T-helper 1 cell (primary cell): ENCODE measurements at places on chromosomes 5 and 9.

GRCh38 chr9:109708451-109708945, 71.5 kb upstream of the PALM2AKAP2 start:
- no peak for DNase-seq

GRCh38 chr5:179345433-179346321, at the start of gene ADAMTS2:
ADAMTS2 (minus strand) TSS chr5:179345461; CDS start chr5:179345328, 133 bp downstream.
- no peak for DNase-seq

DNA sequence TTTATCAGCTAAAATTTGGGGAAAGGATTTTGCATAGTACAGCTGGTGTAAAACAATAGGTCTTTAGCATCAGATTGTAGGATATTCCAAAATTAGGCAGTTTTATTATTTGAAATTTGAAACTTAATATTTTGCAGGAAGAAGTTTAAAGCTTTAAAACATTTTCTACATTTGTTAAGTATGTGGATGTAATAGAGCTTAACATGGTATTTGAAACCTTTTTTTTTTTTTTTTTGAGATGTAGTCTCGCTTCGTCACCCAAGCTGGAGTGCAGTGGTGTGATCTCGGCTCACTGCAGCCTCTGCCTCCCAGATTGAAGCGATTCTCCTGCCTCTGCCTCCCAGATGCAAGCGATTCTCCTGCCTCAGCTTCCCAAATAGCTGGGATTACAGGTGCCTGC, 2.9 kb downstream of the DENND4C start:
- DNase-seq = no peak

DNA sequence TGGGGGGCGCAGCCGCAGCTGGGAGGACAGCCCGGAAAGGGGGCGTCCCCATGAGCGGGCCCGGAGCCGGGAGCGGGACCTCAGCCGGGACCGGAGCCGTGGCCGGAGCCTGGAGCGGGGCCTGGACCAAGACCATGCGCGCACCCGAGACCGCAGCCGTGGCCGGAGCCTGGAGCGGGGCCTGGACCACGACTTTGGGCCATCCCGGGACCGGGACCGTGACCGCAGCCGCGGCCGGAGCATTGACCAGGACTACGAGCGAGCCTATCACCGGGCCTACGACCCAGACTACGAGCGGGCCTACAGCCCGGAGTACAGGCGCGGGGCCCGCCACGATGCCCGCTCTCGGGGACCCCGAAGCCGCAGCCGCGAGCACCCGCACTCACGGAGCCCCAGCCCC, 47.0 kb downstream of the TJP2 start:
- DNase-seq = no peak

DNA sequence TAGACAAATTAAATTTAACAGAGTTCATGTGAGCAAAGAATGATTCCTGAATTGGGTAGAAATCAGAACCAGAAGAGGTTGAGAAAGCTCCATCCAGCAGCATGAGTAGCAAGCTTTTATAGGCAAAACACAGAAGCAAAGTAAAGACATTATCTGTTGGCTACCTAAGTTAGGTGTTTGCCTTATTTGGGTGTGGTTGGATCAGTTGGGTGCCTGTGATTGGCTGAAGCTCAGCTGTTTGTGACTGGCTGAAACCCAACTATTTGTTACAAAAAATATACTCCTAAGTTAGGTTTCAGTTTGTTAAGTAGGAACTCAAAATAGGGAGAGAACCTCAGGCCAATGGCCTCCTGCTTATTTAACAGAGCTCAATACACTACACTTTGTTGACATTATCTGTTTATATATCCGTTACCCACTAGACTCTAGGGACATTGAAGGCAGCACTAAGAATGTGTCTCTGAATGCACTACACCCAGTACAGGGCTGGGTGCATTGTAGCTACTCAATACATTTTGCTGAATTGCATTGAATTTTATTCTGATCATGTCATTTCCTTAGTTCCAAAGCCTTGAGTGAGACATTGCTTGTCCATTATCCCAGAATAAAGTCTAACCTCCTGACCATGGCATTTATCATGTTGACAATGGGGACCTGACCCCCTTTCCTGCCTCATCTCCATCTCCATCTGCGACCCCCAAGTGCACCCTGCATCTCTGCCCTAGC, 98.7 kb downstream of the CCDC192 start:
- DNase-seq = no peak

- DNase-seq = no peak
These were observed 138.0 kb downstream of the NUDT12 start for GRCh38 chr5:103424453-103425205.

DNA sequence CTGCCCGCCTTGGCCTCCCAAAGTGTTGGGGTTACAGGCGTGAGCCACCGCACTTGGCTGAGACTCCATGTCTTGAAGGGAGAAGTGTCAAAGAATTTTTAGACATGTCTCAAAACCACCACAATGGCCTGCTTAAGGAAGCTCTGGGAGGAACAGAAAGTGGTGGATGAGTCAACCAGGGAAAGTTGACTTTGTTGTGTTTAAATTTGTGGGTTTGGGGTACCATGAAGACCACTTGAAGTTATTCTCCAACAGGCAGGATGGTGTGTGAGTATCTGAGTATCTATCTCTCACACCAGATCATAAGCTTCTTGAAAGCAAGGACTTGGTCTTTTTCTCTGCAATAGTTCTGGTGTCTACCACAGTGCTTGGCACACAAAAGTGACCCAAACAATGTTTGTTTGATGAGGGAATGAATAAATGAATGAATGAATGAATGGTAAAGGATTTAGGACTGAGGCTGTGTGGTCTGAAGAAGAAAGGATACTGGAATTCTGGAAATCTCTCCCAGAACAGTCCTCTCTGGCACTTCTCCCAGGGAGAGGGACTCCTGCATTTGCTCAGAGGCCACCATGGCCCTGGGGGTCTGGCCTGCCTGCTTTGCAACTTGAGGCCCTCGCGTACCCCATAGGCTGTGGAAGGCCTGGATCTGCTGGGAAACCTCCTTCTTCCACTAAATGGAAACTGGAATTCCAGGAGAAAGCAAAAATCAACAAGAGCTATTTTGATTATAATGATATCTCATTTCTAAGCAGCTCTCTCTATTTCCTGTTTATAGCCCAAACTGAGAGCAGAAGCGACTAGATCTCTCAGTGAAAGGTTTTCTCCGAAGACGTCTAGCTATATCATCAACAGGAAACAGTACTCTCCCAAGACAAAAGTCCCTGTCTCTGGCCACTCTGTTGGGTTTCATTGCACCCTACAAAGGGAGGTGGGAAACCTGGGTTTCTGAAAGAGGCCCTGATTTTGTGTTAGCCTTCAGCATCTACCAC, 187.9 kb downstream of the PALM2AKAP2 start:
- DNase-seq = no peak

DNA sequence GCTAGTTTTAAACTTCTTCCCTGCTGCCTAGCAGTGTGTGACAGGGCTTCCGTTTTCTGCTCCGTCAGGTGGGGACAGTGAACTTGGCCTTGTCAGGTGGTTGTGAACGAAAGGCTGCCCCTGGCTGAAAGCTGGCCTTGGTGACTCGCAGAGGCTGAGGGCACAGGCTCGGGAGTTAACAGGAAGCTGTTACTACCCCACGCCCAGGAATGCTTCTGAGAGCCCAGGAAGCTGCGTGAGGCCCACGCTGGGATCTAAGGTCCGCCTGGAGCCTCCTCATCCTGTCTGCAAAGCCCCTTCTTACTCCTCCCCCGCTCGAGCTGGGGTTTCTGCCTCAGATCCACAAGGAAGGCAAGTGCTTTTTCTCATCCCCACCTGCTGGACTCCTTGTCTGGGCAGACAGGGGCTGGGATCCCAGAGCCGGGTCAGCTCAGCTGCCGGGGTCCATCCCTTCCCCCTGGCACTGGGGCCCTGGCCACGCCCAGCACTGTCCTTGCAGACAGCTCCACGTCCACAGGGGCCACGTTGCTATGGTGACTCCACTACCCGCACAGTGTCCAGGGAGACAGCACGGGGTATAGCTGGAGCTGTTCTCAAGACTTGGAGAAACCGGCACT, 124.7 kb upstream of the TBC1D2 start:
- no peak for DNase-seq

DNA sequence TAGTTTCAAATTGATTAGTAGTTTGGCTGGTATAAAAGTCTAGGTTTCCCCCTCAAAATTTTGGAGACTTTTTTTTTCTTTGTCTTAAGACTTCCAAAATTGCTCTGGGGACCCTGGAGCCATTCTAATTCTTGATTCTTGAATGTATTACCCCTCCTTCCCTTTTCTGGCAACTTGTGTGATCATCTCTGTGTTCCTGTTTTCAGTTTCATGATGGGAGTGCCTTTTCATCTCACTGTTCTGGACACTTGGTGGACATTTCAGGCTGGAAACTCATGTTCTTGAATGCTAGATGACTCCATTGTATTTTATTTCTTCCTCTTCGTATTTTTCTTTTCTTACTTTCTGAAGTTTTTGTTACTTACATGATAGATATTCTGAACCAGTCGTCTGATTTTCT, 57.3 kb upstream of the LRRC70 start:
- DNase-seq = no peak

DNA sequence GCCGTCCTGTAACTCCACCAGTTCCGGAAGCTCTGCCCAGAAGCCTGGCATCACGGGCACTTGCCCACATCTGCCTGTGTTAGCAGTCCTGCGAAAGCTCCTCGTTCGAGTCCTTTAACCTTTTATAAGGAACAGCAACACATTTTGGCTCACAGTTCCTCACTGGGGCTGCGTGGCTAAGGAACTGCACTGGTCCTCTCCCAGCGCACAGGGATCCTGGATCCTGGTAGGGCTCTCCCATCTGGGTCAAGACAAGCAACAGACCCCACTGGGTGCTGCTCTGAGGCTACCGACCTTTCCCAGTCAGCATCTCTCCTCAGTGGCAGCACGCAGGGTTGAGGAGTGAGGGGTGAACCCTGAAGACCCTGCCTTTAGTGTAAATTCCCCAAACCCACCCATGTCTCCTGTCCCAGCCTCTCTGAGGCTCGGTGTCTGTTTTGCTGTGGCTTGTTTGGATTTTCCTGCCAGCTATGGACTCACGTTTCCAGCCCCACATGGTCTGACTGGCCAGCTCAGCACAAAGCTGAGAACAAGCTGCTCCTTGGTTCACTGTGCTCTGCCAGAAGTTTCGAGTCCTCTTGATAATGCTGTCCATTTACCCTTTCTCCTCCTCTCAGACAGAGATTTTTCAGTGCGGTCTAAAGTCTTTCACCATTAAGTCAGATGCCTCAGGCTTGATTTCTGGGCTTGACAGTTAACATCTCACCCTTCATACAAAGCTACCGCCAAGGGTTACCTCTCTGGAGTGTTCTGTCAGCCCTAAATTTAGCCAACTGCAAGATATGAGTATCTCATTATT, 80.0 kb downstream of the AK8 start:
- no peak for DNase-seq

- DNase-seq = no peak
These were observed 278.5 kb downstream of the CCDC171 start for GRCh38 chr9:15831384-15831783.

GRCh38 chr9:123609844-123610243, 253.8 kb downstream of the CRB2 start:
- DNase-seq = no peak

DNA sequence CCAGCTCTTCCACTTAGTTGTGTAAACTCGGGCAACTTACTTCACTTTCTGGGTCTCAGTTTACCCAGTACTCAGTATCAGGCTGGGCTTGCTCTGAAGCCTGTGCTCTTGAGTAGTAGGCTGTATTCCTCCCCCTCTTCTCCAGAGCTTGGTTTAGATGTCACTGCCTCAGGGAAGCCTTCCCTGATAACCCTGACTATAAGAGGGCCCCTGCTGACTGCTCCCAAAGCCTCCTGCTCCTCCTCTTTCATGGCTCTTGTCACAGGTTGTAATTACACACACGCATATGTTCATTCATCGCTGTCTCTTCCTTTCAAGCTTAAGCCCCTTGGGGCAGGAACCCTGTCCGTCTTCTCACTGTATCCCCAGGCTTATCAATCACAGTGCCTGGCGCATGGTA, 140.2 kb downstream of the RGS3 start:
- DNase-seq = no peak

GRCh38 chr9:89422151-89422975, 75.5 kb downstream of the SEMA4D start:
- DNase-seq = peak; percentile 37

DNA sequence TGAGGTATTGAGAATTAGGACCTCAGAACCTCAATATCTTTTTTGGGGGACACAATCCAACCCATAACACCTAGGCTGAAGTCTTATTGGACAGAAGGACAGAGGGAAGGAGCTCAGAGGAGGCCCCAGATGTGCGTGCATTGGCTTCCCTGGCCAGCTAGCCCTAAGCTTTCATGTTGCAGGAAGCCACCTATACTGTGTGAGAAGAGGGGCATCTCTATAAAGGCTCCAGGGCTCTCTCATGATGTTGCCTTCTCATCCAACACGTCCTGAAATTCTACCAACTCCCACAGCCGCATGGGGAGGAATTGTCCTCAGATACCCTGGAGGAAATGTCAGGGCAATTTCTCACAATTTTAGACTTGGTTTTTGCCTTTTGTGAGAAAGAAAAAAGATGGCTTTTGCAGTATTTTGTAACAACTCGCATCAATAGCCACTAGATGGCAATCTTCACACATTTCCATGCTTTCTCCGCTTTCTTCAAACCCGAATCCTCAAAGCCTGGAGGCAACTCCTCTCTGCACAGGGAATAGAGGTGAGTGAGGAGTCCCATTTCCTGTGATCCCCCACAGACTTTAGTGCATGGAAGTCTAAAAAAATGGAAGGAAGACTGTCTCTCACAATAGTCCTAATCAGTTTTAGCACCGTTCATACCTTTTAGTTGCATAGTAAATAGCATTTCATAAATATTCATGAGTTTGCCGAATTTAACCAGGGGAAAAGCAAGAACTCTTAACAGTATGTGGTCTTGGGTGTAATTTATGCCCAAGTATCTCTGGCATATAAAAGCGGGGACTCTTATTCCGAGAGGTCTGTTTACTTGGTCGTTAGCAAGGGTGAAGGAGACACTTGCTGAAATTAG, 7.4 kb upstream of the PPP3R2 start:
- no peak for DNase-seq

DNA sequence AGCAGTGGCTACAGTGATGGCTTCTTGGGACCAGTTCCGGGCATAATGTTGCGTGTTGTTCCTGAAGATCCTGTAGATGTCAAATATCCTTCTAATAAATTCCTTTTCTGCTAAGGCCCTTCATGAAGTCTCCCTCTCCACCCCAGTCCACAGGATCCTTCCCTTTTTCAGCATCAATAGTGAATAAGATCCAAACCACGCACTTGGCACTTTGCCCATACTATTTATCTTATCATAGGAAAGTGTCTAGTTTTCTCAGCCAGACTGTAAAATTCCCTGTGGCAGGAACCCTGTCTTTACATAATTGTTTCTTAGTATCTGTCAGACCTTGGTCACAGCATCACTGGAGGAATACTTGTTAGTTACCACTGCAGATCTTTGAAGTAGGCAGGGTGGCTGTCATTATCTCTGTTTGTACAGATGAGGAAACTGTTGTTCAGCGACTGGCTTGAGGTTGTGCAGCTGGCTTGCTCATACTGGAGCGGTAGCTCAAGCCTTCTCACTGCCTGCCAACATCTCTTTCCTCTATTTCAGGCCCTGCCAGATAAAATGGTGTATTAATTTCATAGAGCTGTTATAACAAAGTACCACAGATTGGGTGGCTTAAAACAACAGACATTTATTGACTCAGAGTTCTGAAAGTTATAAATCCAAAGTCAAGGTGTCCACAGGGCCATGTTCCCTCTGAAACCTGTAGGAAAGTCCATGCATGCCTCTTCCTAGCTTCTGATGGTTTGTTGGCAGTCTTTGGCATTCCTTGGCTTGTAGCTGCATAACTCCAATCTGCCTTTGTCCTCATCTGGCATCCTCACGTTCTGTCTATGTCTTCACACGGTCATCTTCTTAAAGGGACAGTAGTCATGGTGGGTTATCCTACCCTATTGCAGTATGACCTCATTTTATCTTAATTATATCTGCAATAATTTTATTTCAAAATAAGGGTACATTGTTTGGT, 33.5 kb upstream of the APC start:
- no peak for DNase-seq

- DNase-seq = no peak
These were observed 189.1 kb downstream of the ROR2 start for GRCh38 chr9:91760906-91761305.
